ENCODE measurements at places on chromosomes 13 and 19.

DNA sequence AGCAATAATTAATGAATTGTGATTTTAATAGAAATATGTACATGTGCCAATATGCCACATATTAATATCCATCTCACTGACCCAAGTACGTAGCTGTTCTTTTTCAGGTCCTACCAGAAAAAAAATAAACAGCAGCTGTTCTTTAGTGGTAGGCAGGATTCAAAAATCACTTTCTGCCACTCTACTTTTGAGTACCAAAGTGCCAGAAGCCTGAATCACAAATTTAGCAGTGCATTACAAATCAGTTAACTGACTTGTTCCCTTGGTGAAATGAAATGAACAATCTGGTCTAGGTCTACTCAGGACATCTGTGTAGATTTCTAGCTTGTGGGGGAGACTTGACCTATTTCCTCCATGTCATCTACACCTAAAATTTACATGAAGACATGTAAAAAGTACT lies 775.5 kb upstream of the GPC6 start:
- DNase-seq = no peak

DNA sequence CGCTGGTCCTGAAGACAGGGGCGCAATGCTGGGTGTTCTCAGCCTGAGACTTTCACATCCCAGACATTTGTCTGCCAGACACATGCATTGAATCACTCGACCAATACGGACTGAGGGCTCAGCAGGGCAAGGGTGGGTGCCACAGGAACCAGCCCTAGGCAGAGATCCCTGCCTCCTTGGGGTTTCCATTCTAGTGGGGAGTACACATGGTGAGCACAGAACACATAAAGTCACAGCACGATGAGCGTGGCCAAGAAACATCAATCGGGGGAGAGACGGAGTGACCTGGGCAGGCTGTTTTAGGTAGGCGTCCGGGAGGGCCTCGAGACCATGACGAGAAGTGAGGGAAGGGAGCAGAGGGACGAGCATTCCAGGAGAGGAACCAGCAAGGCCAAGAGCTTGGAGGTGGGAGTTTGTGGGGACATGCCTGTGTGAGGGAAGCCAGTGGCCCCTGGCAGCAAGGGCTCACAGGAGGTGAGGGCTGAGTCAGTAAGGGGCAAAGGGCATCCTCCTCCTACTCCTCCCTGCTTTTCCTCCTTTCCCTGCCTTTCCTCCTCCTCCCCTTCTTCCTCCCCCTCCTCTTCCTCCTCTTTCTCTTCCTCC lies 126.3 kb upstream of the PEG3 start:
- no peak for DNase-seq

- no peak for DNase-seq
Observed at GRCh38 chr19:5309438-5310204, 31.0 kb downstream of the PTPRS start.

GRCh38 chr19:720345-721160 lies 11.8 kb downstream of the PALM start:
- no peak for DNase-seq

- peak; percentile 91 for DNase-seq
Observed at GRCh38 chr19:10836479-10837330, 693 bp upstream of the TMED1 start.

GRCh38 chr13:40664350-40665125 lies 1.9 kb downstream of the FOXO1 start:
- DNase-seq = peak; percentile 53

DNA sequence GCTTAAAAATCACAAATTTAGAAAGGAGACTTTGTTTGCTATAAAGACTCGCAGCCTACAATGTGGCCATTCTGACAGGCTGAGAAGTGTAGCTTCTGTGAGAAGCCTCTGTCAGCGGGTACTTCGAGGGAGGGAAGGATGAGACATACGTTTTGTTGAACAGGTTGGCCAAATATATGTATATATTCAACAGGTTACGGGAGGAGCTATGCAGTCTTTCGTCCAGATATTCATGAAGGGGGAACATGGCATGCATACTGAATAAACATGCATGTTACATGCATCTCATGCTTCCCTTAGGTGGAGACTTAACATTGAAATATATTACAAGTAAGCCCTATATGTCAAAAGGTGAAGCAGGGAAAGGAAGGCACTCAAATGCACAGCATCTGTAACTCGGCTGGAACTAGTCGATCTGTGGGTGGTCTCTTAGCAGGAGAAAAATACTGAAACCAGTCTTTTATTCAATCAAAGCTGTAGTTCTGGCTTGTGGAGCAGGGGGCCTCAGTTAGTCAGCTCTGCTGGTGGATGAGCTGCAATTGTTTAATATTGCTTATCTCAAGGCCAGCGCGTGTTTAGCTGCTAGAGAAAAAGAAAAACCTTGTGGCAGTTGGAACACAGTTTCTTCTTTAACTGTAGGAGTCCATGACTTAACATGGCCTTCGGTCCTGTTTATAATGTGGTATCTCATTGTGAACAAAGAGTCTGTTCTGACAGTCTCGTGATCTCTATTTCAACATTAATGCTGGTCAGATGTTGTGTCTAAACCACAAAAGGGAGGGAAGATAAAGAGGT lies 94.3 kb downstream of the FAM216B start:
- DNase-seq = no peak

DNA sequence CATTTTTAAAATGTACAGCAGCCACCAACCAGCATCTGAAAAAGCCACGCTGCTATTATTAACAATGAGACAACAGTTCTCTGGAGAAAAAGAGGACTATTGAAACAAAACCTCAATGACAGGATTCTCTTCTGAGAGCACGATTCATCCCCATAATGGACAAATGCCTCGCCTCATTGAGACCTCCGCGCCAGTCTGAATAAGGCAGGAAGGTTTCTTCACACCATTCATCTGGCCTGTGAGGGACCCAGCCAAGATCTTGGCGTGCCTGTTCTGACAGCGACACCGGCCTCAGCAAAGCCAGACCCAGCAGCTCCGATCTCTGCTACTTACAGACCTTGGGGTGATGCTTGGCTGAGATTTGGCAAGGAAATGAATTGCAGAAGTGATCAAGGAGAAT lies 14.8 kb downstream of the SMIM7 start:
- no peak for DNase-seq

GRCh38 chr19:16594681-16595091 lies 22.5 kb upstream of the SLC35E1 start:
- peak; percentile 44 for DNase-seq

GRCh38 chr19:28961772-28962500 lies 251.0 kb downstream of the UQCRFS1 start:
- DNase-seq = no peak

DNA sequence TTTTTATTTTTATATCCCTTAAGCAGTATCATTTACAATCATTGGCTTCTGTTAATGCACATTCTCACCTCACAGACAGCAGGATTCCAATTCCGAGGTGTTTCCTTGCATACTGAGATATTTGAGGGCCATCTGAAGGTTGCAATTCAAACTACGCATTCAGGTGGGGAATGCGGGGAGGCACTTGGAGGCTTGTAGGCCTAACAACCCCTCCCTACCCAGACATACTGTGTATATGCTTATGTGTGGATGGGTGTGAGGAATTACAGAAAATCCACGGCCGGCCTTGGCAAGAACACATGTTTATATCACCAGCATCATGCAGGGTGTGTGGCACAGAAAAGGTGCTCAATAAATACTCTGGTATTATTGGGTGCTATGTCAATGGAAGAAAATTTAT lies 43.3 kb upstream of the PCDH8 start:
- DNase-seq = no peak

GRCh38 chr13:45621950-45622349 lies 6.4 kb upstream of the ERICH6B start:
- DNase-seq = no peak

DNA sequence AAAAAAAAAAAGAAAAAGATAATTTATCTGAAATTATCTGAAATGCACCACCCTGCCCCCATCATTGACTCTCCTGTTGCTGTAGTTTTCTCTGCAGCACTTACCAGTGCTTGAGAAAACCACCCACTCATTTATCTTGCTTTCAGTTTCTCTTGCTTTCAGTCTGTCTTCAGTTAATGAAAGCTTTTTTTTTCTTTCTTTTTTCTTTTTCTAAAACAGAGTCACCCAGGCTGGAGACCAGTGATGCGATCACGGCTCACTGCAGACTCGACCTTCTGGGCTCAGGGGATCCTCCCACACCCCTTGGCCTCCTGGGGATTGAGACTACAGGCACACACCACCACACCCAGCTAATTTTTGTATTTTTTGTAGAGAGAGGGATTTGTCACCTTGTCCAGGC lies 4.3 kb upstream of the ACP5 start:
- peak; percentile 58 for DNase-seq

- no peak for DNase-seq
Observed at GRCh38 chr19:963486-963951, 20.6 kb upstream of the WDR18 start.
